SK-MEL-5 (cell line): ENCODE measurements at places on chromosomes 12 and 14.

GRCh38 chr12:51351913-51352532 is 5.5 kb upstream of the CELA1 start:
- peak; percentile 84 for DNase-seq

- no peak for DNase-seq
Measured at GRCh38 chr14:55780156-55780946, 200.3 kb downstream of the KTN1 start.

DNA sequence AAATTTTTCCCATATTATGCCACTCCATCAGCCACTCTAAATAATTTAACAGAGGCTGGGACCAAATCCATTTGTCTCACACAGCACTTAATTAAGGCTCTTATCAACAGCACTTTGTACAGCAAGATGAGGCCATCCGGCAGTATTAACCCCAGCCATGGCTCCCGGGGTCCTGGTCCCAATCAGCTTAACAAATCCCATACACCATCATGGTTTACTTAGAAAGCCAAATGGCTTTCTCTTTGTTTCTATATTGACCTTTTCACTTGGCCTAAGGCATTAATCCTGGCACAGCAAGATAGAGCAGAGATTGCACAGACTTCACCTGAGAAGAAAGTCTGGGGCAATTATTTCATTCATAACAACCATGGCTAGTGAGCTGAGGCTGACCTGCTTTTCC is 38.6 kb downstream of the SPTSSA start:
- no peak for DNase-seq

- peak; percentile 61 for DNase-seq
Measured at GRCh38 chr14:49692811-49693734, at the start of gene KLHDC1. Gene KLHDC1, plus strand, starts transcription at chr14:49693120. Its CDS starts 75 bp downstream, at chr14:49693195.

- no peak for DNase-seq
Measured at GRCh38 chr12:13178568-13179210, 17.8 kb upstream of the EMP1 start.

DNA sequence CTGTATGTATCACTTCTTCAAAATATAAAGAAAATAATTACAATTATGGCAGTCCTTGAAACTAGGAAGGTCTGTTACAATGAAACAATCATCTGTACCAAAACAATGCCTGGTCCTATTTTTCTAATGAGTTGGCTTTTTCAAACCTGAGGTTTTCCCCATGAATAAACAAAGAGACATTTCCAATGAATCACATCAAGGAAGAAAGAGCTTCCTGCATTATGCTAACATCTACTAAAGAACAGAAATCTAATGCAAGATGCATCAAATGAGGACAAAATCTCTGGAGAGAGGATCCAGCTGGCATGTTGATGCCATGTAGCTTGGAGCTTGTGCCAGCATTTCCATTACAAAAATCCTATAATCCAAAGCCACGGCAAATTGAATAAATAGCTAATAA is 29.3 kb downstream of the NIN start:
- DNase-seq, result peak; percentile 7

GRCh38 chr14:64281805-64282204 is 12.4 kb downstream of the ESR2 start:
- no peak for DNase-seq

GRCh38 chr14:105857826-105858675 is 331.7 kb downstream of the TMEM121 start:
- DNase-seq, result no peak

- DNase-seq, result no peak
Measured at GRCh38 chr12:92640691-92641090, 62.1 kb upstream of the PLEKHG7 start.

- no peak for DNase-seq
Measured at GRCh38 chr14:24964048-24964447, 85.9 kb downstream of the STXBP6 start.

DNA sequence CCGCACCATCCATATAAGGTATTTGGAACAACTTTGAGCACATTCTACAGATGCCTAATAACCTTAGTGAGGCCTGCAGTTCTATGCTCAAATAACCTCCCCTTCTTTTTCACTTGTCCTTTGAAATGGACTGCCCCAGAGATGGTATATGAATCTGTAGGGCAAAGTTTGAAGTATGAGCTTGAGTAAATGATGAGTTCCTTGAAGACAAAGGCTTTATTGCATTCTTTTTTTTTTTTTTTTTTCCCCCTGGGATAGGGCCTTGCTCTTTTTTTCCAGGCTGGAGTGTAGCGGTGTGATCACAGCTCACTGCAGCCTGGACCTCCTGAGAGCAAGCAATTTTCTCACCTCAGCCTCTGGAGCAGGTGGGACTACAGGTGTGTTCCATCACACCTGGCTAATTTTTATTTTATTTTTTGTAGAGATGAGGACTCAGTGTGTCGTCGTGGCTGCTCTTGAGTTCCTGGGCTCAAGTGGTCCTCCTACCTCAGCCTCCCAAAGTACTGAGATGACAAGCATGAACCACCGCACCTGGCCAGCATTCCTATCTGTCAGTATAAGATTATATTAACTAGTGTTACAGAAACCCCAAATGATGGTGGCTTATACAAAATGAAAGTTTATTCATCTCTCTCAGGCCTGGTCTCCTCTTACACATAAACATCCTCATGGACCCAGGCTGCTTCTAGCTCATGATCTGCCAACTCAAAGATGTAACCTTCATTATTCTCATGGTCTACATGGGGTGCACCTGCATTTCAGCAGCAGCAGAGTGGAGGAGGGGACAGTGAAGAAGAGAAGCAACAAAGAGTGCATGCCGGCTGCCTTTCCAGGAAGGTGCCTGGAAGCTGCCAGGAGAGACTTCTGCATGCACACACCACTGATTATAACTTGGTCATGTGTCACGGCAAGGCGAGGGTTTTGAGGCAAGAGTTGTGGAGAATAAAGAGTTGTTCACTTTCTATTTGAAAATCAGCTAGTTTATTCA is 101.4 kb downstream of the DUSP16 start:
- no peak for DNase-seq

DNA sequence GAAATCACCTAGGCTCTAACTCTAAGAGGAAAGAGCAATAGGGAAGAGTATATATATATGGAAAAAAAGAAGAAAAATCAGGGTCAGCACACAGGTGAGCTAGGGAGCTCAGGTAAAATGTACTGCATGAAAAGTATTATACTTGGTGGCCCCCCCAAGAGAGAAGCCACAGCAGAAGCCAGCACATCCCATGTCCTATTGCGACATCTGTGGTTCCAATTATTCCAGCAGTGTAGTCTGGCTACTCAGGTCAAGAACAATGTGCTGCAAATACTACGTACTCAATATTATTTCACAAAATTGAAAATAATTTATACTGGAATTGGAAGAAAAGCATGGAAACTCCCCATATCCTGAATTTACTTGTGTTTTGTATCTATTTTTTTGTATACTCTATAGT is 85.5 kb downstream of the CEP83 start:
- no peak for DNase-seq

GRCh38 chr12:113439606-113440030 is 17.4 kb downstream of the SDSL start:
- DNase-seq, result peak; percentile 65

- DNase-seq, result no peak
Measured at GRCh38 chr12:75890141-75890540, 141.4 kb downstream of the PHLDA1 start.

DNA sequence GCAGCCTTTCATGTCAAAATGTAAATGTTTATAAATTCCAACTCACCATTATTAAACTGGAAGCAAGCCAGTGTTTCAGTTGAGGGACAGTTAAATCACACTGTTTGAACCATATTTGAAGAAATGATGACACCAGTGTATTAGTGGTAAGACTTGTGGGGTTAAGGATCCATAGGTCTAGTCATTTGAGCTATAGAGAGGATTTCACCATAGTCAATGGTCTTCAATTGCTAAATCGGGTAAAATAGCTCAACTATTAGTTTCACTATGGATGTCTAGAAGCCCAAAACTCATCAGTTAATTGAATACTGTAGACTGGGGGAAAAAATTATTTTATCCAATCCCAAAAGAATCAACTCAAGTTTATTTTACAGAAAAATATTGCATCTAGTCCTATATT is 659.1 kb downstream of the NRXN3 start:
- no peak for DNase-seq

DNA sequence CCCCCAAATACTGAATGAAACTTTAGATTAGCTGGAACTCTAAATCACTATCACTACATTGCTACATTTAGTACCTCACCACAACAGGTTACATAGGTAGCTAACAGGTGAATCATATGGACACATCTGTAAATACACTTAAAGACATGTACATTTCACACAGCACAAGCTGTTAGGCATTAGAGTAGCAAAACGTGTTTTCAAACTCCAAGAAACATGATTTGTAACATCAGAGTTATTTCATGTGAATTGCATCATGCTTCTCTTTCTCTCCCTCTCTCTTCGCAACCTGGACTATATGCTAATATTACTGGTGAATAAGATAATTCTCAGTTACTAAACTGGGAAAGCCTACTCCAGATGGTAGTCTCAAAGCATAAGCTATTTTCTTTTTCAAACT is 4.3 kb downstream of the SEL1L start:
- no peak for DNase-seq

DNA sequence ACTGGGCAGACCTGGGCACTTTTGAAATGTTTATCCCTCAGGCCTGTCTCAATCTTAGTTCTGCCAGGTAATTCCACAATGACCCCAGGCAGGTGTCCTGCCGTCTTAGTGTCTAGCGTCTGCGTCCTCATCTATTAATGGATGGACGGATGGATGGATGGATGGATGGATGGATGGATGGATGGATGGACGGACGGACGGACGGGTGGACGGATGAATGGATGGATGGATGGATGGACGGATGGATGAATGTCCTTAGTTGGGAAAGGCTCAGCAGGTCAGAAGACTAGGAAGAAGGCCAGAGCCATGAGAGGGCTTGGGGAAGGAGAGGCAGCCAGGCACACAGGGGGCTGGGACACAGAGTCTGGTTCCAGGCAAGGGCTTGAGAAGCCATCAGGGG is 141.3 kb downstream of the CALM1 start:
- DNase-seq, result no peak
